ENCODE measurements at places on chromosomes 3 and 15.

DNA sequence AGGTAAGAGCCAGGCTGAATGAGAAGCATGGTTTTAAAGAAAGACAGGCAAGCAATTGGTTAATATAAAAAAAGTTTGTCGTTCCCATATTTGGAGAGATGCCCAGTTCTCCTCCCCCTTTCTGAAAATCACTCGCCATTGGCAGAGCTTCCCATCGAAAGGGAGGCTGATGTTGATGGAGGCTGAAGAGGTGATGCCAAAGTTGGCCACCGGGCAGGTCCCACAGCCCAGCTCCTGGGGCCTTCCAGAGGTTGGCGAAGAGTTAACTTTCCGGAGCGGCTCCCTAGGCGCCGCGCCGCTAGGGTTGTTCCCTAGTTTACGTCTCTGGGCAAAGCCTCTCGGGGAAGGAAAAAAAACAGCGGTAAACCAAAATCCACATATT lies 793 bp downstream of the PCOLCE2 start:
- no peak for DNase-seq

GRCh38 chr3:114445233-114445632 lies 151.4 kb downstream of the TIGIT start:
- peak; percentile 25 for DNase-seq

DNA sequence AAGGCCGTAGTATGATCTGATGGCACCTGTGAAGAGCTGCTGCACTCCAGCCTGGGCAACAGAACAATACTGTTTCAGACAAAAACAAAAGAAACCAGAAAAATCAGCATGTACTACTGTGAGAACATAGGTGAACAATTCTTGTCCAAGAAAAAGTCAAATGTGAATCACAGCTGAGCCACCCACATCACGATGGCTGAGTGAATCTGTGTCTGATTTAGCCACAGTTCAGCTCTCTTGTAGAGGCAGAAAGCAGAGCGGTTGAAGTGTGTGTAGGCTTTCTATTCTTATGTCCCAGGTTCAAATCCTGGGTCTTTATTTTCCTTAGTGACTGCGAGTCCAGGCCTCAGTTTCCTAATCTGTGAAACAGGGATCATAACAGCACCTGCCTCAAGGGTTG lies 4.4 kb upstream of the FURIN start:
- no peak for DNase-seq

DNA sequence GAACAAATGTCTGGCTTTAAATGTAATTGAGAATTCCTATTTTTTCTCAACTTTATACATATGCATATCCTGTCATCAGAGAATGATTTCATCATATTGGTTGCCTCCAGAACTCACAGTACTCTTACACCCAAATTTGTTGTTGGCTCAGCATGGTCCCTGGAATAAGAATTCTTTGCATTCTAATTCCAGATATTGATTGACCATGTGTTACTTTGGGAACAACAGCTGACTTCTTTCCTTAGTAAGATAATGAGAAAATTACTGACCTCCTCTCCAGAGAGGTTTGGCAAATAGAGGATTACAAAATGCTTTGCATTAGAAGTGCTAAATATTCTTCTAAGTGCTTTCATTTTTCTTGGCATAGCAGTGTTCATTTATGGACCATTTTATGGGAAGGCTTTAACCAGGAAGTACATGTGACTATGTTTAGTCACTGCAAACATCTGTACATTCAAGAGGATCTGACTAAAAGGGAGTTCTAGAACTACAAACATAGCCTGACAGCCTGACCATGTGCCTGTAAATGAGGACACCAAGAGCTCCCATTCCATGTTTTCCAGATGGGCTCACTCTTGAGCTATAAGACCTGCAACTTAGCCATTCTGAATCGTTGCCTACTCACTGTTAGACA lies 391.6 kb upstream of the DPPA4 start:
- peak; percentile 32 for DNase-seq

DNA sequence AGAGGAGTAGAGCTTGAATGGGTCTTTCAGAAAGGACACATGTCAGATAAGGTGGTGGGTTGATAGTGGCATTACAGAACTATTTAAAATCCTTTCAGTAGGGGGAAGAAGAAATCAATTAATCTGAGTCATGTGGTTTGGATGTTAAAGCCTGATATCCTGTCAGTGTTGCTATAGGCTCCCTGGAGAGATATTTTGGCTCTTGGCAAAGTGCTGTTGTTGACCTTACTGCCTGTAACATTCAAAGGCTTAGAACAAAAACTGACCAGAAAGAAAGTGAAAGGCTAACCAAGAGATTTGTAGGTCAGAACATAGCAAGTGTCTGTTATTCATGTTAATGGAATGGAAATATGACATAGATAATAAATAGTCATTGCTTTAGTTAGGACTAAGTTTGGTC lies 552.9 kb downstream of the DIPK2A start:
- no peak for DNase-seq

- no peak for DNase-seq
Observed at GRCh38 chr3:120982608-120983320, 74.8 kb downstream of the STXBP5L start.
